ENCODE measurements at places on chromosomes 1 and 21.

- DNase-seq = no peak
Measured at GRCh38 chr1:41446851-41447610, 37.5 kb downstream of the EDN2 start.

- DNase-seq = no peak
Measured at GRCh38 chr1:197557302-197557701, 218.0 kb downstream of the DENND1B start.

DNA sequence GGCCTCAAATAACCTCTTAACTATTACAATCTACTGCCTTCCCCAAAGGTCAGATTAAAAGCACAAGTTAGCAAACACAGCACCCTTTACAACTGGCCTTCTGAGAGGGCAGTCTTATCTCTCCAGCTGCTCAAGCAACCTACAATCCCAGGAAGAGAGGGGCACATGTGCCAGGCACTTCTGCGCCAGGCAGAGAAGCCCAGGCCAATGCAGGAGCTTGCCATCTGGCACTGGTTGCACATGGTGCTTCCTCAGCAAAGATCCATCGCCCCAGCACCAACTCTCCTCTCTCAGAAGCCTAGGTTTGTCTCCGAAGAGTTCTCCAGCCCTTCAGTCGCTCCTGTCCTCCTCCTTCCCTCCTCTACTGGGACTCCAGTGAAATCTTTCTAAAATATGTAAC, 2.5 kb downstream of the STK40 start:
- DNase-seq = no peak

GRCh38 chr1:223621312-223621734, 44.2 kb downstream of the CAPN8 start:
- DNase-seq = no peak

DNA sequence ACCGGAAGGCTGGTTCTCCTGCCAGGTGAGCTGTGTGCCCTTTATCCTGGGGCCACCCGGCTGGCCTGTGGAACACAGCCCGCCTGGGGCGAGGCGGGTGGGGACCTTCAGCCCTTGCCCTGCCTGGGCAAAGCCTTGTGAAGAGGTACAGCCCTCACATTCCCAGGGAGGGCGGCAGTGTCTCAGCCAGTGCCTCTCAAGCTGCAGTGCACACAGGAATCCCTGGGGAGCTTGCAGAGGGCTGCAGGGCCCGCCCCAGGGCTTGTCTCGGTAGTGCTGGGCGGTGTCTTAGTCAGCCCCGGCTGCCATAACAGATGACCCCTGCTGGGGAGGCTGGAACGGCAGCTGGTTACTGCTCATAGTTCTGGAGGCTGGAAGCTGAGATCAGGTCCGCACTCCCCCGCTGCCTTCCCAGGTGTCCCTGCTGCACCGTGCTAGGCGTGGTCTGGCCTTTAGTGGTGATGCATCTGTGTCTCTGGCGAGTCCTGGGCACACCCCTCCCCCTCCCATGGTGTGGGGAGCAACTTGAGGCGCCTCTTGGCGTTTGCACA, 12.6 kb downstream of the DFFB start:
- no peak for DNase-seq

DNA sequence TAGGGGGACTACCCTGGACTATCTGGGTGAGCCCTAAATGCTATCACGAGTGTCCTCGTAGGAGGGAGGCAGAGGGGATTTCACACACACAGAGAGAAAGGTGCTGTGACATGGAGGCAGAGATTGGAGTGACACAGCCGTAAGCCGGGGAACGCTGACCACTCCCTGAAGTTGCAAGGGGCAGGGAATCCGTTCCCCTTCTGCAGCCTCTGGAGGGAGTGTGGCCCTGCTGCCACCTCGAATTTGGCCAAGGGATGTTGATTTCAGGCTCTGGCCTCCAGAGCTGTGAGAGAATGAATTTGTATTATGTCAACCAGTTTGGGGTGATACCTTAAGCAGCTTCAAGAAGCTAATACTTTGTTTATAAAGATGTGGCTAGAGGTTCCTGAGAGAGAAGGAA, 137.7 kb downstream of the ACTL8 start:
- DNase-seq = no peak

GRCh38 chr1:23695667-23696066, 4.1 kb downstream of the RPL11 start:
- DNase-seq = no peak

GRCh38 chr1:184633785-184634184, 120.9 kb downstream of the EDEM3 start:
- no peak for DNase-seq

DNA sequence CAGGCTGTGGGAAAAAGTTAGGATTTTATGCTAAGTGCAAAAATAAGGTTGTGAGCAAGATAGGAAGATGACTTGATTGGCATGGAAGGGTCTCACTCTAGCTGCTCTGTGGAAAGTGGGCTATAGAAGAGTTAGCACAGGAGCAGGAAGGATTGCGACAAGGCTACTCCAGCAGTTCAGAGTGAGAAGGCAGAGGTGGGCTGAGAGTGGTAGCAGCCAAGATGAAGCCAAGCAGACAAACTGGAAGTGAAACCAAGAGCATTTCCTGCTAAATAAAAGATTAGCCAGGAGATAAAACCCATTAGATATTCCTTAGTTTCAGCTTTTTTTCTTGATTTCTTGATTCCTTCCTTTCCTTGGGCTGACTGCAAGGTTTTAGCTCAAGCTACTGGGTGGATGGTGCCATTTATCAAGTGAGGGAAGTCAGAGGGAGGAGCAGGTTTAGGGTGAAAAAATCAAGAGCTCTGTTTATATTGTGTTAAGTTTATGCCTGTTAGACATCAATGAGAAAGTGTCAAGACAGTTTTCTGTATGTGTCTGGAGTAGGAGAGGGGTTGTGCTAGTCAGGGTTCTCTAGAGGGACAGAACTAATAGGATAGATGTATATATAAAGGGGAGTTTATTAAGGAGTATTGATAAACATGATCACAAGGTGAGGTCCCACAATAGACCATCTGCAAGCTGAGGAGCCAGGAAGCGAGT, 33.1 kb upstream of the ZNF644 start:
- no peak for DNase-seq

DNA sequence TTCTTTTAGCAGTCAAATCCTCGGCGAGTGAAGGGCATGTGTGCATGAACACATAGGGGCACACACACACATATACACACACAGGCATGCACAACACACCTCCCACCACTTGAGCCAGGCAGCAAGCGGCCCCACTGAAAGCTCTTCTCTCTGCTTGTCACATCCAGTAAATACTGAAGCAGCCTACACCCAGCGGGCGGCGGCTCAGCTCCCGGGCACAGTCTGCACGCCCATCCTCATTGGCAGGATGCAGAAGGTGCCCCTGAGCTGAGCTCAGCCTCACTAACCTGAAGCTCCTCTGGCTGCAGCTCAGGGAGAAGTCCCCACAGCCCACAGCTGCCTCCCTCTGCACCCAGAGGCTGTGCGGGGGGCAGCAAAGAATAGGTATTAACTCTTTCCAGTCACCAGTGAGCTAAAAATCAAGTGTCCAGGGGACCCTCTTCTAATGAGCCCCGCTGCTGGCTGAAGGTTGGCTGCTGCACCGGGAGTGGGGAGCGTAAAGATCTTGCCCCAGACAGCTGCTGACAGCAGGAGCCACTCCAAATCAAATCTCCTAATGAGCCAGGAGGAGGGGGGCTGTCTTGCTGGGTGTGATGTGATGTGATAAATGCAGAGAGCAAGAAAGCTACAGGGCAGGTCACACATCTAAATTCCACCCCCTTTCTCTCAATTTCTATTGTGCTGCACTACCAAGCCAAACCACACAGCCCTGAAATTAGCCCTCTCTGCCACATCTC, 12.5 kb downstream of the RGS8 start:
- DNase-seq = no peak

DNA sequence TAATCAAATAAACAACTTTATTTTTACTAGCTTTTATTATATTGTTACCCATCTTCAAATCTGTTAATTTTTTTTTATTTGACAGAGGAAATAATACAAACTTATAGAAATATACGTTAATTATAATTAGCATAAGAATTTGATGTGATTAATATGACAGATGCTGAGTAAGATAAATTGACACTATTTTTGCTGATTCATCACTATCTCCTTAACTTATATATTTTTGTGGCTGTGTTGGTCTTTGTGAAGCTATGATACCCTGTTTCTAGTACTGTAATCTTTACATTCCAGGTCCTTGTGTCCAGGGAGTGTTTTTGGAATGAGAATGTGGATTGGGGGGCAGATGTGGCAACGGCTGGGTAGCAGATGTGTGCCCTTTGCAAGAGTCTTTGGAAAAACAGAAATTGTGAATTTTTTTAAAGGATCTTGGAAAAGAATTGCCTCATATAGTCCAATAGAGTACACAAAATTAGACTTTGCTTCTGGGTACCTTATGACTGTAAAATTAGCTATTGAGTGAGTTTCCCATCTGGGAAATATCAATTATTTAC, 102.6 kb downstream of the KCNK2 start:
- DNase-seq = no peak

DNA sequence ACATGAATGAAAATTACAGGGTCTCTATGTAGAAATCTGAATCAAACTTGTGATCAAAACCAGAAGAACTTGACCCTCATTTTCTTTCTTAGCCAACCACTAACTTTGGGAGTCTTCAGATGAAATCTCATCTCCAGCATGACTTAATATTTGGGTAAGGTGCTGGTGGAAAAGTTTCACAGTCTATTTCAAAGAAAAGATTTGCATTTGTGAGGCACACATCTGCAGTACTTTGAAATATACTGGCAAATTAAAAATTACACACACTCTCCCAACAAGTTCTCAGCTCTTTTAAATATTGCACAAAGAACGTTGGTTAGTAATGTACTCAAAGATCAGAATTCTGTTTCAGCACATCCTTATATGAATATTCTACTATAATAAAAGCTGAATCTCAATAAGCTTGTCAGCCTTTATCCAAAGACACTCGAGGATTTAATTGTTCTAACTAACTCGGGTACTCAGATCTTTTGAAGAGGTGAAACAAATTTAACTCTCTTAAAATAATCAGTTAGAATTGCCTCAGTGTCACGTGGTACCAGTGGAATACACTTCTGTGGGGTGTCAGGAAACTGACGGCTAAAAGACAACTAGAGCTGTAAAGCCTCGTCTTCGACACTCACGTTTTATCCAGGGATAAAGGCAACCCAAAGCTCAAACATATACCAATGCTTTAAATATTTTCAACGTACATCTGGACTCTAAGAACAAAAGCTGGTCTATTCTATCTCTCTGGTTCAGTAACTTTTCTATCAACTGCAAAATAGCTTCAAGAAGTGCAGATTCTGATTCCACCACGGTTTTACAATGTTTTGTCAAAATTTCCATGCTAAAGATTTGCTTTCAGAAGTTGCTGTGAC, 19.0 kb downstream of the SAMSN1 start:
- no peak for DNase-seq

DNA sequence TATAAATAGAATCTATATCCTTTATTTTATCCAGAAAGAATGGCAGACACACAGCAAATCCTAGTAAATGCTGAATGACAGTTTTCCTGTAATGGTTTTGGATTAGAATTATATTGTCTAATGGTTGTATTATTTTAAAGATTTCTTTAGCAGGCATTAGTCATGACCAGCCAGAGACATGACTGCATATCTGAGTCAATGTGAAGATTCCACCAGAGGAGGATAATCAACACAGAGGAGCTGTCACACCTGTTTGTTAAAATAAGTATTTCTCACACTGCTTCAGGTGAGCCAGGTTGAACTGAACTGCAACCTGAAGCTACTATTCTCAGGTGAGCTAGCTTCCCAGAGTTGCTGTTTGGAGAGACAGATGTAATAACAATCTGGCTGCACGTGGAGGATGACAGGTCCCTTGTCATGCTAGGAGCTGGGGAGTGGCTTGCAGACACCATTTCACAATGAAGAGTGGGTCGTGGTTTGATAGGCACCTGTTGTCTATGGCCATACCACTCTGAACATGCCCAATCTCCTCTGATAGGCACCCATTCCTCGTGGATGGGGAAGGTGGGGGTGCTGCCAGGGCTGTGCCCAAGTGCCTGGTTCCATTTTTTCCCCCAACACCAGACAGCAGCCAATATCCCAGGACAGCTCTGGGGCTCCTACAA, 94.3 kb downstream of the KCNJ6 start:
- DNase-seq = no peak

DNA sequence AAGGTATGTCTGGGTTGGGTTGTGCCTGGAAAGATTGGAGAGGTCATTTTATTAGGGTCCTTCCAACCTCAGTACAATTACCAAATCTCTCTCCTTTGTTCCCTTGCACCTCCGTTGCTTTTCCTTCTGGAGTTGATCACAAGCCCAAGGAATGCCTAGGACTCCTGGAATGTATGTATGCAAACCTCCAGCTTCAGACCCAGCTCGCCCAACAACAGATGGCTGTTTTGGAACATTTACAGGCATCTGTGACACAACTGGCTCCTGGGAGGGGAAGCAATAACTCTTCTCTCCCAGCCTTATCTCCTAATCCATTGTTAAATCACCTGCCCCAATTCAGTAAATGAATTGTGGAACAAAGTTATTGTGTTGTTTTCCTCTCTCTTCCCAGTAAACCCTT, 8.3 kb downstream of the TSACC start:
- no peak for DNase-seq

- DNase-seq = no peak
Measured at GRCh38 chr1:36590771-36591170, 108.1 kb upstream of the CSF3R start.

DNA sequence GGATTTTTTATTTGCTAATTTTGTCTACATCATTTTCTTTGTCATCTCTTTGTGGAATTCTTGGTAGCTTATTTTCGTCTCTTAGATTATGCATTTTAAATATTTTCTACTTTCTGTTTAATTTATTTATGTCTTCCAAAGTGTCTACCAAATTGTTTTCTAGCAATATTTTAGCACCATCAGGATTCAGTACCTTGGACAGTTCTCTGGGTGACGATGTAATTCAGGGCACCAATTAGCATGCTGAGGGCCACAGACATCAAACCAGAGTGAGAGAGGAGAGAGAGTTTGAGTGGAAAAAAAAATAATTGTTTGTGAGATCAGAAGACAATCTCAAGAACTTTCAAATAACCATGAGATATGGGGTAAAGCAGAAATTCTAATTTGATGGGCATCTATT, 169.8 kb upstream of the CXADR start:
- DNase-seq = no peak

DNA sequence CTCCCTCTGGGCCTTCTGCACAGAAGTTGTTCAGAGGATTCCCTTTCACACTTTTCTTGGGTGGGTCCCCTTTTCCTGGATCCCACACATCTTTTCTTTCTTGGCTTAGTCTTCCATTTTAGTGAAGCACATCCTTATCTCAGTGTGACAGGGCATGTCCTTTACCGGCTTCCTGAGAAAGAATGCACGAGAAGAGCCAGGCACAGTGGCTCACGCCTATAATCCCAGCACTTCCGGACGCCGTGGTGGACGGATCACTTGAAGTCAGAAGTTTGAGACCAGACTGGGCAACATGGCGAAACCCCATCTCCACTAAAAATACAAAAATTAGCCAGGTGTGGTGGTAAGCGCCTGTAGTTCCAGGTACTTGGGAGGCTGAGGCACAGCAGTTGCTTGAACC, 22.1 kb upstream of the PSMB2 start:
- DNase-seq = no peak

Data from stimulated activated CD8-positive, alpha-beta memory T cell treated with anti-CD3 and anti-CD28 coated beads, Interleukin-2, amount 100 ng/mL, for 1 hour (primary cell).